ENCODE measurements at places on chromosomes 5 and 9.

DNA sequence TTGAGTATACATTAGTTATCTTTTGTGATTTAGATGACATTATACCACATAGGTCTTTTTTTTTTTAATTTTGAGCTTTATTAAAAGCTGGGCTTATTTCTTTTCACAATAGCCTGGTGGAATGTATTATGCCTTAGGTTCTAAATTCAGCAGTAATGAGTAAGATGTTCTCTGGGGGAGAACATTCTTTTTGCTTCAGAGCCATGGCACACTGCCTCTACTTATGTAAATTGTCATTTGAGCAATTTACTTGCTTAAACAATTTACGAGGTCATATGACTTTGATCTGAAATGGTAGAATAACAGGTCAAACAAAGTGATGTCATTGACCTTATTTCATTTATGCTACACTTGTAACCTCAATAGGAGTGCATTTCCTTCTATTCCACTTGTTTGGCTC, 154.2 kb downstream of the FOCAD start:
- DNase-seq = no peak

GRCh38 chr5:81788329-81788728, 37.4 kb upstream of the SSBP2 start:
- DNase-seq = no peak

GRCh38 chr5:145479271-145479670, 355.9 kb downstream of the PRELID2 start:
- no peak for DNase-seq

- DNase-seq = no peak
Observed at GRCh38 chr9:76302543-76302942, 91.7 kb downstream of the RFK start.

DNA sequence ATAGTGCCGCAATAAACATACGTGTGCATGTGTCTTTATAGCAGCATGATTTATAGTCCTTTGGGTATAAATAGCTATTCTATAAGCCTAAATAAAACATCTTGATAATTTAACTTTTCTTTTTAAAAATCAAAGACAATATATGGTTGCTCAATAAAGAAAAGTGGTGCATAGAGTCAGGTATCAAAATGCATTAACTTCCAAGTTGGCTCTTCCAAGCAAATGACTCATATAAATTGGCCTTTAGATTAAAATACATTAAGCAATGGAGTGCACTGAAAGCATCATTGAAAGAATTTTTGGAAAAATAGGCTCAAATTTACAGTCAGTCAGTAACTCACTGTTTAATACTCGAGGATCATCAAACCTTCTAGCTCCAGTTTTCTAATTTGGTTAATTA, 106.6 kb downstream of the PLCXD3 start:
- no peak for DNase-seq

DNA sequence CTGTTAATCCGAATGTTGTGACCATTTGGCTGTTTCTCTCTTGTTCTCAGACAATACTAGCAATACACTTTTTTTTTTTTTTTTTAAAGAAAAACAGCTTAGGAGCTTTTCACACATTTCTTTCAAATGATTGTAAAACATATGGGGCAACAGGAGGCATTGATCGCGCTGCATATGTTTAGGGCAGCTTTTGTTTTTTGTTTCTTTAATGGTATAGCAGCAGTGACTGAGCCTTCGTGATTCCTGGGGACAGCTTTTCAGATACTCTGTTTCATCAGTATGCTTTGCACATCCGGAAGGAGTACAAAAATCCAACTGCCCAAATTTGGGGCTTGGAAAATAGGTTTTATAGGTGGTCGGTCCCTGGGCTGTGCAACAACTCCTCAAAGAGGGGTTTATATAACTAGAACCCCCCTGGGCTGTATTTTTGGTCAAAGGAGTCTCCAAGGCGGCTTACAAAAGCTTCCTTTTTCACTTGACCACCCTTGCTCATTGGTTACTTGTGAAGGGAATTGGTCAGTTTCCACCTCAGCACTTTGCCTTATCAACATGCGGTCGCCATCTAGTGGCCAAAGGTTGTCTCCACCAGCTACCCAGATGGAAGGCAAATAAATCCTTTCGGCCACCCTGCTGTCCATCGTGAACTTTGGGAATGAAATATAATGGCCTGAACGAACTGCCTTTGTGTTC, 91.8 kb downstream of the PDE6A start:
- DNase-seq = peak; percentile 94

- no peak for DNase-seq
Observed at GRCh38 chr5:14767053-14767452, 102.5 kb downstream of the OTULIN start.

DNA sequence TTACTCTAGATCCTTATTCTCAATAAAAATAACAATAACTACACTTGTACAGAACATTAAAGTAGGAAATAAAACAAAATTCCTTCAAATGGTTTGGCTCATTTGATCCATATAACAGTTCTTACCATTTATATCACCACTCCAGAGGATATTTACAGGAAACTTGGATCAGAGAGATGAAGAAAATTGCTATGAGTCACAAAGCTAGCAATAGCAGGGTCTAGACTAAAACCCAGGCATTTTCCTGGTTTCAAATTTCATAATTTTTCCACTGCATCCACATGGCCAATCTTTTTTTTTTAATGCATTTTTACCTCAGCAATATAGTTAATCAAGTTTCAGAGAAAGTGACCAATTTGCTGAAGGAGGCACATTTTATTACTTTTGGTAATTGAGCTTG, 299.2 kb downstream of the ELAVL2 start:
- no peak for DNase-seq

DNA sequence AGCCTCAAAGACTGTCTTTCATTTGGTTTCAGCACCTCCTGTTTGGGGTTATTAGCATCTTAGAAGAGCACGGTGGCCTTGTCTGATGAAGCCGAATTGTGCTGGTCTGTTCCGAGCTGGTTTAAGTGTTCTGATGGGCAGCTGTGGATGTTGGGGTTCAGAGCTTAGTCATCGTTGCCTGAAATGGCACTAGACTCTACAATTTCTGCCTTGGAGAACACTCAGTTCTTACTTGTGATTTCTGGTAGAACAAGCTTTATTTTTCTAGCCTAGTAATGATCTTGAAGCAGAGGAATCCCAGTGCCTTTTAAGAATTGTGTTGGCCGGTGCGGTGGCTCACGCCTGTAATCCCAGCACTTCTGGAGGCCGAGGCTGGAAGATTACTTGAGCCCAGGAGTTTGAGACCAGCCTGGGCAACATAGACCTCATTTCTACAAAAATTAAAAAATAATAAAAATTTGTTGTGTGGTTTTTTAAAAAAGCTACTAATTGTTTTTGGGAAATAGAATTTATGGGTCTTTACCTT, 7.8 kb downstream of the FBXW5 start:
- no peak for DNase-seq

DNA sequence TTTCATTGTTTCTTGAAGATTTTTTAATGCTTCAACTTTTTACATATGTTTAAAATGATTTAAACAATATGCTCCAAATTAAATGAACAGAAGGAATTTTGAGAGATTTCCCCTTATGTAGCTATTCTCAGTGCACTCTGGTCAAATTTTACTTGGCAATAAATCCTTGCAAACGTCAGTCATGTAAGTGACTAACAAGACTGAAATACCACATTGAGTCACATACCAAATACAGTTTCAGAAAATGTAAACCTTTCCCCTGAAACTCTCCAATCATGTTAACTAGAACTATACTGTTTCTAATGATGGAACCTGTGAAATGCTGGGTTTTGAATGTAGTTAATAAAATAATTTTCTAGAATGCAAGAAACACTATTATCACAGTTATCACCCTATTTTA, 29.6 kb downstream of the SAR1B start:
- no peak for DNase-seq

DNA sequence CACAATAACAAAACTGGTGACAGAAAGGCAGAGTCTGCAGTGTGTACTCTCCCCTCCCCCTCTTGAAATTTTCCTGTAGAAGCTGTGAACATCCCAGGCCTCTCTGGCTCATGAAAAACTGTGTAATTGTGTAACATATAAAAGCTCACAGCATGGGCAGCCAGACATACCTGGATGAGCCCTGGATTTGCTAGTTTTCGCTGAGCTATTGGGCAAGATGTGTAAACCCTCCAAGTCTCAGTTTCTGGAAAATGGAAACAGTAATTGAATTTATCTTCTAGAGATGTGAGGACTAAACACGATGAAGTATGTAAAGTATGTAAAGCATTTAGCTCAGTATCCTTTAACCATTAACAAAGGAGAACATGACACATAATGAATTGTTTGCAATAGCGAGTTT, 143.2 kb upstream of the ANKH start:
- no peak for DNase-seq

DNA sequence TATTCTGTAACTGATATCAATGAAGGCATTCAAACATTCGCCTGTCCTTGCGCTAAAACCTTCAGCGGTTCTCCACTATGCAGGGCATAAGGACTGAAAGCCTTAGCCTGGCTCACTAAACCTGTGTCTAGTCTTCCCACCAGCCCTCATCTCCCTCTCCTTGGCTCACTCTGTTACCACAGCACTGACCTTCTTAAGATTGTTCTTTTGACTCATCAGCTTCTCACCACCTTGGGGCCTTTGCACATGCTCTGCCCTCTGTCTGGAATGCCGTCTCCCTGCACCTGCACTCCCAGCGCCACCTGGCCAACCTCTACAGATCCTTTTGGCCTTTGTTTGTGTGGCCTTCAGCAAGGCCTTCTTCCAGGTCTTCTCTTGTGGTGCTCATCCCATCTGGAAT, 131.8 kb upstream of the IER5L start:
- DNase-seq = no peak

DNA sequence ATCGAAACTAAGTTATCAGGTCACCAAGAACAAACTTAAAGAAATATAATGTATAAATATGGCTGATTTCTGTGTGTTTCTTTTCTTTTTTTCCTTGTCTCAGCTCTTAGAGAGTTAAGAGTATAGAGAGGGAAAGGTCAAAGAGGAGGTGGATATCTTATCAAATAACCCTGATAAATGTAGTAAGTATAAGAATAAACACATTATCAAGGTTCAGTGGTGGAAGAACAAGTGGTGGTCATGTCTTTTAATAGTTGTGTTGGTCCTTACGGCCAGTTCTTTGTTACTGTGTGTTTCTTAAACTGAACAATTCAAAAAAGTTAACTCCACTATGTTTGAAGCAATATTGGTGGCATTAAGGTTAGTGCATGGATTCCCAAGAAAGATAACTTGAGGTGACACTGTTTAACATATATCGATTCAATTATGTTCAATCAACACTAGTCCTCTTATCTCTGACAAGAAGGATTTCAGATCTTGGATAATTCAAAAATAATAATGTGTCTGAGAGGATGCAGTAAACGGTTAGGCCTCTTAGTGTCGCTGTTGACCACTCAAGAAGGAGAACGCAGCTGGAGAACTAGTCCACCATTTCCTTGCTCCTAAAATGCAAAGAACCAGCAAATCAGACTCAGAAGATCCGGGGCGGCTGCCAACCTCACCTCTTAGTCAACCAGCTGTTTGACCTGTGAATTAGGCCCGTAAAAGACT, at the start of gene PCDHGA3:
PCDHGA3 (plus strand) TSS at position 588 of the 711 bp plus-strand sequence. CDS start 205 bp downstream, outside the sequence.
- DNase-seq = no peak

DNA sequence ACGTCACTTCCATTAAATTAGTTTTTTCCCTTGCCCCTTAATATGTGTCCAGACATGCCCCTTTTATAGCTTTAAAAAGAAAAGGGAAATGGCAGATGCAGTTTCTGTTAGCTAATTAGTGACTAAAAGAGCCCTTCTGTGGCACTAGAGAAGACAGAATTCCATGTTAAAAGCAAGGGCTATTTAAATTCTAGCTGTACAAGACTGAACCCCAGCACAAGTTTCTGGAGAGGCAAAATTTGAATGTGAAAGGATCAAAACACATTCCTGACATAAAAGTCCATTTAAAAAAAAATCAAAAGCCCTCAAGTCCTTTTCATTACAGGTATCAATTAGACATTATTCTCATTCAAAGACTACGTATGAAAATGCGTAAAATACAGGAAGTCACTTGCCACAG, 78.7 kb downstream of the HAPLN1 start:
- DNase-seq = peak; percentile 9

GRCh38 chr9:100466829-100467221, 6.1 kb upstream of the TMEFF1 start:
- DNase-seq = no peak

DNA sequence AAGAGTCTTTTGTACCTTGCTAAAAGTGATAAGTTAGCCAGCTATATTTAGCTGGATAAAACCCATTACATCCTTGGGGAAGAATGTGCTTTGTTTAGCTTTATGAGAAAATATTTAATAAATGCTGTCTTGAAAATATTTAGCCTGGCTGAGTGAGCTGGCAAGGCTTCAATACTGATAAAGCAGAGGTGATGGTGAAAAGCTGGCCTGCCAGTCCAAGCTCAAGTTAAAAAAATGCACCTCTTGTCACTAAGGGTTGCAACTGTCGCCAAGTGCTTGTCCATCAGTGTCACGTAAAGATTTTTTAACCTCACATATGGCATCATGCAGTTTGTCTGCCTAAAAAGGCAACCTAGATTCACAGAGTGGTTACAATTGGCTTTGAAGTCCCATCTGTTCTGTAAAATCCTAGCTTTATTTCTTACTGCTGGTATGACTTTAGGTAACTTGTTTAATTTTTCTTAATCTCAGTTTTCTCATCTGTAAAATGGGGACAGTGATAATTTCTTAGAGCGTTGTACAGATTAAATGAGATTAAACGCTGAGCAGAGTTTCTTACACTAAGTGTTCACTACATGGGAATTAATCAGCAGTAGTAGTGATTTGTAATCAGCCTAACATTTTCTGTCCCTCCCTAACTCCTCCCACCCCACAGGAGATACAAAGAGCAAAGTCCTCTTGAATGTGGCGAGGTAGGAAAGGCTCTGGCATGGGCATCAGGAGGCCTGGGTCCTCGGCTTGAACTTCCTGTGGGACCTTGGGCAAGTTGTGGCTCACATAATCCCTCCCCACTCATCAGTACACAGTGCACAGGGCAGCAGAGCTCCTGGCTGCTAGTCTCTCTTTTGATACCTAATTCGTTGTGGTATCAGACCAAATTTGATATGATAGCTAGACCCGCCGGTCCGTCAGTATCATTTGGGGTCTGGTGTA, 48.7 kb downstream of the PIK3R1 start:
- DNase-seq = no peak

- DNase-seq = no peak
Observed at GRCh38 chr5:61330341-61330844, 1.7 kb upstream of the ZSWIM6 start.

- peak; percentile 90 for DNase-seq
Observed at GRCh38 chr5:123610665-123611405, 98.9 kb downstream of the CSNK1G3 start.

- DNase-seq = peak; percentile 66
Observed at GRCh38 chr5:114018186-114018585, 343.7 kb upstream of the KCNN2 start.

DNA sequence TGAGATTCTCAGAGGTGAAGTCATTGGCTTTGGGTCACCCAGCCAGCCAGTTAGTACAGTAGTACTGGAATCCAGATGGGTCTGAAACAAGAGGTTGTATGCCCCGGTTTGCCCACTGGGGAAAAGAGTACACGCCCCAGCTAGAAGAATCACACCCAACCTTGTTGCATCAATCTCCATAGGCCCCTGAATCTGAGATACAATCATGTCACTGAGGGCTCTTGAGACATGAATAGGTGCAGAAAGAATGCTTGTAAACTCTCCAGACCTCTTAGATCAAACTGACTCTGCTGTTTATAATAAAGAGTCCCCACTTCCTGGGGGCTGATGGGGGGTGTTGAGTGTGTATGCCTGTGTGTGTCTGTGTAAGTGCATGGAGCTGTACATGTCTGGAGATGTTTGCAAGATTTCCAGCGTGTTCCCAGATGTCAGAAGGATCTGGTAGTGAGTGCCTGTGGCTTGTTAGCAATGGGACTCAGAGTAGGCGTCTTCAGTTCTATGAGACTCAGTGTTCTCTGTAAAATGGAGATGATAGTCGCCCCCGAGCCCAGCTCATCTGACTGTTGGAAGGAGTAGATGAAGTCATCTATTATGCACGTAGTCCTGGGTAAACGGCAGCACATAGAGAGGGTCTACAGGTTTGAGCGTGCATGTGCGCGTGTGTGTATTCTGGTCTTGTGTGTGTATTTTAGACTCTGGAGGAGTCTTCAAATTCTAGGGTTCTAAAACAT, 48.2 kb downstream of the COL27A1 start:
- DNase-seq = no peak
